Stimulated activated CD8-positive, alpha-beta memory T cell treated with anti-CD3 and anti-CD28 coated beads, Interleukin-7, amount 100 ng/mL, for 1 hour (primary cell): ENCODE measurements at places on chromosomes 2 and 18.

DNA sequence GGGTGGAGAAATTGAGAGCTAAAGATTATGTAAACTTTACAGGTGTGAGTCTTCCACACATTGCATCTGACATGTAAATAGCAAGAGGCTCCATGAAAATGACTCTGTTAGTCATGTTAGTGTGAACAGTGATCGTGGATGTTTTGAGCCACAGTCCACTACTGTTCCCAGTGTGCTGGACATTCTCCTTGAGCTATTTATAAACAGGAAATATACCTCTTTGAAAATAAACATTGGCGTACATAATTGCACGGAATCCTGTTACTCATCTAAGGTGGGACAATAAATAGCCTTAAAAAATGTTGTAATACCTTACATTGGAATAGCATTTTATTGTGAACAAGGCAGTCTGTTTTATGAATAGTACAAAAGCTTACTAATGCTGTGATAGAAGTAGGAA, 37.0 kb downstream of the LIMS1 start:
- DNase-seq, result no peak

DNA sequence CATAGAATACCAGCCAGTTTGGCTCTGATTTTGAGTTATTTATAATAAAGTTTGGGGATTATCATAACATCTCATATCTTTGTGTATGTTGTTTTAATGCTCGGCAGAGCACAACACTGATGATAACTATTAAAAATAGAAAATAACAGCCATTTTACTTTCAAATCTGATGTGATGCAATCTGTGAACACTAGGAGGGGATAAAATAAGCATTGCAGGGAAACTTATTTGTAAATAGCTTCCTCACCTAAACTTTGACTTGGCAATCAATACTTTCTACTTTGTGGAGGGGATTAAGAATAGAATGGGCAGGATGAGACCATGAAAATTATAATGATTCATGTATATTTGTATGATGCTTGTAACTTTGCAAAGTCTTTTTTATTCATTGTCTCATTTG, 54.4 kb downstream of the USP14 start:
- DNase-seq, result no peak

- no peak for DNase-seq
These were observed 162.5 kb downstream of the CCDC102B start for GRCh38 chr18:68960355-68960754.

DNA sequence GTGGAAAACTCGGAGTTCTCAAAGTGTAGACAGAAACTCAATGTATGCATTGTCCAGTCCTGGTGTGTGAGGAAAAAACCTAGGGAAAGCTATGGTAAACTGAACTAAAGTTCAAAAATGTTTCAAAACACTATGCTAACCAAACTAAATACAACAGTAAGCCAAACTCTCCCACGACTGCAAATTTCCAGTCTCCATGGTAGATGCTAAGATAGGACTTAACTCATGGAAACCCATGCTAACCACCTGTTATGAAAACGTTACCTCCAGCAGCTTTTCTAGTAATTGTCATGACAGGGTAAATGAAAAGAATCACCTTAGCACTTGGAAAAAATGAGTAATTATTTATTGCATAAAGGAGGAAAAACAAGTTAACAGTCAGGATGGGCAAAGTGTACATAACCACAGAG, 135.7 kb upstream of the EPC2 start:
- DNase-seq, result no peak

GRCh38 chr18:21181766-21182165, 60.3 kb upstream of the GREB1L start:
- DNase-seq, result no peak

DNA sequence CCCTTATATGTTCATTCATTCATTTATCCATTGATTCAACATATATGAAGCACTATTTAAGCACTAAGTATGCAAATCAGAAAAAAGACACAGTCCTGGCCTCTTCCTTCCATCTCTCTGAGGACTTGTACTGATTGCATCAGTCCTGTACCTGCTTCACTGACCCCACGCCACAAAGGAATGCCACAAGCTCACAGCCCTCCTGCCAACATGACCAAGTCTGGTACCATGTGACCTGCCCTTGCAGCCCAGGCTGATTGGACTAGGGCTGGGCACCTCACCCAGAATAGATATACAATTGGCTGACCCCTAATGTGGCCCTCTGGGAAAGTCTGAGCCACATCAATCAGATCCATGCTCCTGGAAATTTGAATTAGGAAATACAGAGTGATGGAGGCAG, 196.6 kb downstream of the AGPS start:
- DNase-seq, result no peak

GRCh38 chr18:56884511-56884910, 233.4 kb downstream of the WDR7 start:
- DNase-seq, result no peak

DNA sequence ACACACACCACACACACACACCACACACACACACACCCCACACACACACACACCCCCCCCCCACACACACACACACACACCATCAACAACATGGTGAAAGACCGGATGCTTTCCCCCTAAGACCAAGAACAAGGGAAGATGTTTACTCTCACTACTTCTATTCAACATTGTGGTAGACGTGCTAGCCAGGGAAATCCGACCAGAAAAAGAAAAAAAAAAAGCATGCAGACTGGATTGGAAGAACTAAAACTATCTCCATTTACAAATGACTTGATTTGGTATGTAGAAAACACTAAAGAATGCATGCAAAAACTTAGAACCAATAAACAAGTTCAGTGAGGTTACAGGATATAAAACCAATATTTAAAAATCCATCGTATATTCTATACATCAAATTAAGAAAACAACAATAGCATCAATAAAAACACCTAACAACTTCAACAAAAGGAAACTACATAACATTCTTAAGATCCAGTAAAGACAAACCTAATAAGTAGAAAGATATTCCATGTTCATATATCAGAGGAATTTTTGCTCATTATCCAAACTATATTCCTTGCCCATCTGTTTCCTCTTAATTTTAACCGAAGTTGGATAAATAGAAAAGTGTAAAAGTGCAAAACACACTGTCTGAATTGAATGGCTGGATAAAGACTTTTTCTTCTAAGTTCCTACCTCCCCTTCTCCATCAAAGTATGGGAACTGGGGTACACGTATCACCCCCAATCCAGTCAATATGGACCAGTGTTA, 51.5 kb upstream of the RNU4ATAC start:
- no peak for DNase-seq

GRCh38 chr2:165718610-165719210, 75.3 kb downstream of the GALNT3 start:
- DNase-seq, result no peak
